Fibroblast of the aortic adventitia (primary cell): ENCODE measurements at places on chromosomes 6 and 20.
A peak's percentile ranks its signal among the peaks of the same experiment; 100 is the strongest.

GRCh38 chr20:23049201-23050075 is at the start of gene THBD:
Gene THBD, minus strand, starts transcription at chr20:23049672. Its CDS starts 168 bp downstream, at chr20:23049504.
- peak; percentile 78 for DNase-seq

- DNase-seq = no peak
Measured at GRCh38 chr20:49231471-49231870, 12.3 kb downstream of the DDX27 start.

DNA sequence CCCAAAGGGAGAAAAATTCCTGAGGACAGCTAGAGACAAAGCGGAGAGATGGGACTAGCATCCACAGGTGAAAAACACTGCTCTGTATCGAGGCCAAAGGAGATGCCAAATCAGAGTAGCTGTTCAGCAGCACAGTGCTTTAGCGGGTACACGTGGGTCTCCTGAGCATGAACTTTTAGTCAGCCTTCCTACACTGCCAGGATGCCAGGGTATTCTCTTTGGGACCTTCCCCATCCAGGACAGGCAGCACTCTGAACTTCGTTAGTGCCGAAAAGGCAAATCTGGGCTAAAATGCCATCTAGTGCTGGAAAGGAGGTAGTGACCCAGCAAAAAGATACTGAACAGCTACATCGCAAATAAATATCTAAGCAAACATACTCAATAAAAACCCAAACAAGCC is 64.9 kb downstream of the C6orf58 start:
- peak; percentile 58 for DNase-seq

DNA sequence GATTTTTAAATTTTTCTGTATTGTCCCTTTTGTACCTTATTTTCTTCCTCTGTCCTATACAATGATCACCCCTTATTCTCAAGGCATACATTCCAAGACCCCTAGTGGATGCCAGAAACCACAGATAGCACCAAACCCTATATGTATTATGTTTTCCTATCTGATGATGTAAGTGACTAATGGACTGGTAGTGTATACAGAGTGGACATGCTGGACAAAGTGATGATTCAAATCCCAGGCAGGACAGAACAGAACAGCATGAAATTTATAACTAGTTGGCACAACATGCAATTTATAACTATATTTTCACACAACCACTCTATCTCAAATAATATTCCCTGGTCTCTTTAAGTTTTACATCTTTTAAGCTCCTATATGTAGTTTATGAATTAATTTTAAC is 205.6 kb upstream of the FLRT3 start:
- peak; percentile 19 for DNase-seq

- DNase-seq = peak; percentile 9
Measured at GRCh38 chr20:12482661-12483060, 526.1 kb upstream of the SPTLC3 start.

DNA sequence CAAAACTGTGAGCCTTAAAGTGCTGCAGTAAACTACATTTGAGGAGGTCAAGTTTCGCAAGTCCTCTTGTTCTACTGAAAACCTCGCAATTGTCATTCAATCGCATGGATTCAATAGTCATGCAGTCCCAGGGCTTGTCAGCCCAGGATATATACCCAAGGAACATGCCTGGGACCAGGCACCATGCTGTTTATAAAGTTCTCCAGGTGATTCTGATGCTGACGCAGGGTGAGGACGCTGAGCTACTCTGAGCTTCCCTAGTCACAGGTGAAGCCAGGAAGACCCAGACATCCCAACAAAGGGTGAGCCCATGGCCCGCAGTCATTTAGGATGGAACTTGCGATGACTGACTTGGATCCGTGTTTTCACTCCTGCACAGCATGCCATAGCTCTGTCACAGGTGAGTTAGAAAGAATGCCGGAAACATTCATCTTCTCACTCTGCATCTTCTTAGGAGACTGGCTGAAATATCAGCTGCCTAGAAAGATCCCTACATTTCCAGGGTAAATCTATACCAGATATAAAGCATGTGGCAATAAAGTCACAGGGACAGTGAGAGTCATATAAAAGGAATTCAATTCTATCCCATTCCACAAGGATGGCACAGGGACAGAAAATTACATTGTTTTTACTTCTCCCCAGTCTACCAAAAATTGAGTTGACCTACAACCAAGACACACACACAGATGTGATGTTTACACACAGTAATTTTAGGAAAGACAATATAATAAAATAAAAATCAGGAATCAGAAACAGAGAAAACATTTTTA is 27.0 kb upstream of the SSTR4 start:
- DNase-seq = no peak

- no peak for DNase-seq
Measured at GRCh38 chr20:62651285-62652021, 9.2 kb downstream of the SLCO4A1 start.

DNA sequence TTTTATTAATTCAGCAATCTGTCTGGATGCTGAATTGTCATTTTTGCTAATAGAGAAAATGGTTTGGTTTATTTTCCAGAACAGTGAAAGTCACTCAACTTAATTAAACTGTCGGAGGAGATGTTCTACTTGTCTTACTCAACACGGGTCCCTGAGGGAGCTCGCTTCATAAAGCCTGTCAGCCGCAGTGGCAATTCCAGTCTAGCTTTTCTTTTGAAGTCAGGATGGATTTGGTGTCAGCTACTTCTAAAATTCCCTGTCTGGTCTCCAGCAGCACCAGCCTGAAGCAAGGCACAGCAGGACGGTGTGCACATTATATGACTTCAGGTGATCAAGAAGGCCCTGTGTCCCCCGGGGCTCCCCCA is 261.5 kb downstream of the SLC24A3 start:
- DNase-seq = no peak

- DNase-seq = no peak
Measured at GRCh38 chr6:38153798-38154345, 334.3 kb downstream of the ZFAND3 start.

GRCh38 chr20:10369723-10370090 is 64.3 kb downstream of the MKKS start:
- DNase-seq = peak; percentile 37

DNA sequence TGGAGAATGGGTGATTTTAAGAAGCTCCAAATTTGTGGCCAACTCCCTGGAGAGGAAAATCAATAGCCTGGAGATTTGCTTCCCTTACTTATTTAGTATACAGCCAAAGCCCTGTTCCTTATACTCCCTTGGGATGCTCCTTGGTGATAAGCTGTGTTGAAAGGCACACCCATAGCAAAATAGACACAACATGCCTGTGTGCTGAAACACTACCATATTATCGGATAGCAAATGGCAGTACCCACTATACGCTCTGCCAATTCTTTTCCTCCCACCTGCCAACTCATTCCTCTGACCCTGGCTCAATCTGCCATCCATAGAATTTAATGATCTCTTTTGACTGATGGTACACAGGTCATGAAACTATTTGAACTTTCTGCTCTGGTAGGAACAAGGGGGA is 98.2 kb downstream of the CLIC5 start:
- peak; percentile 11 for DNase-seq

GRCh38 chr6:139030228-139030963 is 1.9 kb downstream of the ABRACL start:
- no peak for DNase-seq

DNA sequence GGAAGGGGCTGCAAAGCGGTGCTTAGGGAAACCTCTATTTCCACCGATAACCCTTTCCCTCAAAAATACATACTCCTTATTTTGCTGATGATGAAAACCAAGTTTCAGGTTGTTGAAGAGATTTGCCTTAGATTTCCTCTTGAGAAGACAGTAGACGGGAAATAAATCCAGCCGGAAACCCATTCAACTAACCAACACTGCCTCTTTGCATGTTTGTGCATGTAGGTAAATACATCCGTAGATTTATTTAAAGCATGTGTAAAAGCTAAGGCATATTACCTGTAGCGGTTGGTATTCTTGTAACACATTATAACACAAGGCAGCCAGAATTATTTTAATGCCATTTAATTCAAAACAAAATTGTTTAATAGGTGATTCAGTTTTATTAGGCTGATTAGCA is 136.3 kb upstream of the SLC22A23 start:
- DNase-seq = no peak

DNA sequence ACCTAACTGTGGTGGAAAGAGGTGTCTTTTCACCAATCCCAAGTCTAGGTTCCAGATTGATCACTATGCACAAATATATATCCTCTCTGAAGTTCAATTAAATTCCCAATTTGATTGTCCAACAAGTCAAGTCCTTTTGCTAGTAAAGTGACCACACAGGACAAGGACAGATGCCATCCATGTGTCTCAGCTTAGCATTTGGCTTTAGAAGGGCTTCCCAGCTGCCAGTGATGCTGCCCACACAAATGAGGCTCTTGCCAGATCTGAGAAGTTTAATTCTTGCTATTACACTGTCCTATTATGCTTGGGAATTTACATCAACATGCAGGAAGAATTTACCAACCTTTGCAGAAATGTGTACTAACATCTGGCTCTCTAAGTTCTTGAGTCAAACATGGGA is 108.5 kb downstream of the COL9A1 start:
- DNase-seq = no peak

- no peak for DNase-seq
Measured at GRCh38 chr20:51574248-51575033, 31.9 kb upstream of the NFATC2 start.

GRCh38 chr20:9550283-9550682 is 35.9 kb downstream of the LAMP5 start:
- DNase-seq = no peak

DNA sequence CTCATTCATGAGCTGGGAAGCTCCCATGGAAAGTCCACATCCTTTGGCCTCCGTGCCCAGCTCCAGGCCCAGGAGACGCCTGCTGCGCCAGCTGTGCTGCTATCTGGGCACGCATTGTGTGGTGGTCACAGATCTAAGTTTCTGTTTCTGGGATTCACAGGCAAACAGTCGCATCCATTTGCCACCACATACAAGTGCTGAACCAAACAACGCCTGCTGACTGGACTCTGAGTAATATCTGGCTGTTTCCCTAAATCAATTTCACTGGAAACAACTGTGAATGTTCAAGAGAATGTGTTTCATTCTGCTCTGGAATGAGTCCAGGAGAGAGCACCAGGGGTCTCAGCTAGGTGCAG is 45.5 kb downstream of the IRF4 start:
- peak; percentile 51 for DNase-seq

- no peak for DNase-seq
Measured at GRCh38 chr20:53867741-53868351, 202.5 kb downstream of the BCAS1 start.

- DNase-seq = no peak
Measured at GRCh38 chr6:154425034-154425433, 68.4 kb upstream of the IPCEF1 start.

GRCh38 chr6:125121894-125122293 is 31.7 kb upstream of the TPD52L1 start:
- DNase-seq = no peak

DNA sequence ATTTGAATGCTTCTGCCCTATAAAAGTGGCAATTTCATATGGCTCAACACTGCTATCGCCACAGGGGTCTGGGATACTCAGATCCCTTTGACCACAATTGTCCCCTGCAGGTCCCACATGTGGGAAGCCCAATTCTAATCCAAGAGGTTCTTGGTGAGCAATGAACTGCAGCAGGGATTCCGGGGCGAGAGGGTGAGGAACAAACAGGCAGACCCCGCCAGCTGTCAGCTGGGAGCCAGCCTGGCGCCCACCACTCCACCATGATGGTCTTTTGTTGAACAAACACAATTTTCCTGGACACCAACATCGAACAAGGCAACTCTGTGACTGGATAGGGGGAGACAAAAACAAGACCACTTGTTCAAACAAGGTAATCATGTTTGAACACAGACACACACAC is 80.5 kb downstream of the TMEM242 start:
- DNase-seq = no peak

- DNase-seq = no peak
Measured at GRCh38 chr6:112764377-112764776, 417.2 kb downstream of the RFPL4B start.

- DNase-seq = peak; percentile 51
Measured at GRCh38 chr20:667351-668034, 8.1 kb downstream of the SCRT2 start.

DNA sequence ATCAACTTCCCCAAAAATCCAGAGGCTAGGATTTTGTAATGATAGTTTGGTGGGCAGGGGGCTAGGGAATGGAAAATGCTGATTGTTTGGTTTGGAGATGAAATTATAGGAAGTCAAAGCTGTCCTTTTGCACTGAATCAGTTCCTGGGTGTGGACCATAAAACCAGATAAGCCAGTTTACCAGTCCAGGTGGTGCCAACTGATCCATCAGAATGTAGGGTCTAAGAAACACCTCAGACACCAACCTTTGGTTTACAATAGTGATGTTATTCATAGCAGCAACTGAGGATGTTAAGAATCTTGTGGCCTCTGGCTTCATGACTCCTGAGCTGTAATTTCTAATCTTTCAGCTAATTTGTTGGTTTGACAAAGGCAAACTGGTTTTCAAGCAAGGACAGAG is 496.6 kb upstream of the EPHA7 start:
- DNase-seq = no peak

DNA sequence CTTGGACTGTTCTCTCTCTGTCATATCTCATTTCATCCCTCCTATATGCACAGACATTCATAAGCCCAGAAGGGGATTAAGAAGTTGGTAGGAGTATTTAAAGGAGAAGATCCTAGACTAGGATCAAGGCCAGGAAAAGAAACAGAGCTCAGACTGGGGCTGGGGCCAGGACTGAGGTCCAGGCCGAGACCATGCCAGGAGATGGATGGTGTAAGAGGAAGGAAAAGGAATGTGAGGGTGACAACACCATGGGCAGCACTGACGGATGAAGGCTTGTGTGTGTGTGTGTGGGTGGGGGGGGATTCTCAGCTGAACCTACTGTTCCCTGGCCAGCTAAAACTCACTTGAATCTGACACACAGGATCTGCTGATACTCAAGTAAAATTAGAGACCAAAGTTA is 182.1 kb downstream of the KIF6 start:
- peak; percentile 14 for DNase-seq

DNA sequence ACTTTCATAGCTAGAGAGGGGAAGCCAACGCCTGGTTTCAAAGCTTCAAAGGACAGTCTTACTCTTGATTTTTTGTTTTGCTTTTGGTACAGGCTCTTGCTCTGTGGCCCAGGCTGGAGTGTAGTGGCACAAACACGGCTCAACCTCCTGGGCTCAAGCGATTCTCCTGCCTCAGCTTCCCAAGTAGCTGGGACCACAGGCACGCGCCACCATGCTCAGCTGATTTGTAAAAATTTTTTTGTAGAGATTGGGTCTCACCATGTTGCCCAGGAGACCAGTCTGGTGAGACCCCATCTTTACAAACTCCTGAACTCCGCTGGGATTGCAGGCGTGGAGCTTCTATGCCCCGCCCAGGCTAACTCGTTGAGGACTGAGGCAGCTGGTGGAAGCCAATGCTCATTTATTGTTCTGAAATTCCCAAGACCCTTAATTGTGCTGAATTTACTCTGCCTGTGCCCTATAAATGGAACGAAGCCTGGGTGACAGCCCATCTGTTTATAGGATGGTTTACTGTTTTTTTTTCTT is 18.0 kb downstream of the SRSF3 start:
- DNase-seq = no peak

GRCh38 chr6:5665173-5665572 is 341.6 kb downstream of the NRN1 start:
- no peak for DNase-seq

DNA sequence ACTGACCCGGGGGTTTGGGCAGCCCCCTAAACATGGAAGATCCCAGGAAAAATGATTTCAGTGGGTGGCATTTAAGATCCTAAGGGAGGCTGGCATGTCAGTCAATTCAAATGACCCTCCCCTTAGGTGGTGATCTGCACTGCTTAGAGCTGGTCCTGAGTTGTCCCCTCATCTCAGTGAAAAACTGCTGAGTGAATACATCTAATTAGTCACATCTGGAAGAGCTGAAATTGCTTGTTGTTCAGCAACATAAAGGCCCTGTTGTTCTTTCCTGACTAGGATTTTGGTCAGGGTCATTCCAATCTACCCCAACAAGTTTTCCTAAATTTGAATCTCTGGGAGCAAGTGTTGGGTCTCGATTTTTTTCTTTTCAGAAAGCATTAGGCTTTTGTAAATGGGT is 126.4 kb downstream of the LCA5 start:
- DNase-seq = no peak
